Glutamatergic neuron (in vitro differentiated cells): ENCODE measurements at places on chromosomes 2 and 18.

- DNase-seq = no peak
These were observed 35.4 kb upstream of the NT5DC4 start for GRCh38 chr2:112685271-112685884.

- no peak for DNase-seq
These were observed 5.7 kb downstream of the GPATCH11 start for GRCh38 chr2:37090019-37090477.

DNA sequence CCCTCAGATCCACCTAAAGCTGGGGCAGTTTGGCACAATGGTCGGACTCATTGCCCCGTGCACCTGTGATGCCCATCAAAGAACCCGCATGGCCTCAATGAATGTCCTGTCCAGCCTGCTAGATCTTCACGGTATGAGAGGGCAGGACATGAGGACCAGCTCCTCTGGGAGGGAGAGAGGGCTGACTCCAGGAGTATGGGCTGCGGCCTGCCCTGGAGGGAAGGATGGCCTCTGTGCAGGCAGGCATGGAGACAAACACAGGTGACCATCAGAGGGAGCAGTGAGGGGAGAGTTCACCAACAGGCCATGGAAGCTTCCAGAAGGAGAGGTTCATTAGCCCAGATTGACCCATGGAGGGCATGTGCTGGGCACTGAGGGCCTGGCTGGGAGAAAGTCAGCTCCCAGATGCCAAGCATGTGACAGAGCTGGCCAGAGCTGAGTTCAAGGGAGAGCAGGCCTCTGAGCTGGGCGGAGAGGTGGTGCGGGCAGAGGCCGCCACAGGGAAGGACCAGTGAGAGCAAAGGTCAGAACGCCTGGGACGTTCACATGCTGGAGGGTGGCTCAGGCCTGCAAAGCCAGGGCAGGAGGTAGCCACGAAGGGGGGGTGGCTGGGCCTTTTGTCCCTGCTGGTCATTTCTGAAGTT, 36.2 kb downstream of the HJURP start:
- no peak for DNase-seq

DNA sequence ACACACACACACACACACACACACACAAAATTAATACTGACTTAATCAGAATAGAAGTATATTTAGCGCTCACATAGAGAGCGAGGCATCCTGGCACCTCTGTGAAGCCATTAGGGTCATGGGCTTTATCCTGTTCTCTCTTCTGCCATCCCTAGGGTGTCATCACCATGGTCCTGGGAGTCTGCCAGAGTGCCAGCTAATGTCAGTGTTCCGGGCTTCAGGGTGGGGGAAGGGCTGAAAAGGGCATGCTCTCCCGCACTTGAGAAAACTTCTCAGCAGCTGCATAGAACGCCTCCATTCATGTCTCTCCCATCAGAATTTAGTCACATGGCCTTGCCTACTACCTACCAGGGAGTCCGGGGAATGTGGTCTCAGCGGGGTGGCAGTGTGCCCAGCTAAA, 19.7 kb upstream of the DYNC2LI1 start:
- peak; percentile 38 for DNase-seq

DNA sequence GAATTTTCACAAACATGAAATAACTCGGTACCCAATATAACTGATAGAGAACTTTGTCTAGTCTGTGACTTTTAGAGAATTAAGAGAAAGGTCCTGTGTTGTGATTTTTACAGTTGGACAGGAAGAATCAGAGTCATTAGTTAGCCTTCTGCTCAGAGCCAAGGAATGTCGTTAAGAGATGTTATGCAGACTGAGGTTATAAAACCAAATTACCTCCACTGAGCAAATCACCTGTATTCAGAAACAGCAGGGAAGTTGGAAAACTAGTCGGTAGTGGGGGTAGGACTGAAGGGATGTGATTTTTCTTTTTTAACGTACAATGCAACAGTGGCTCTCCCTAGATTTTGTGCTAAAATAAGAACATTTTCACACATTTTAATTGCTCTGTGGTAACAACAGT, 18.5 kb downstream of the TANK start:
- no peak for DNase-seq

DNA sequence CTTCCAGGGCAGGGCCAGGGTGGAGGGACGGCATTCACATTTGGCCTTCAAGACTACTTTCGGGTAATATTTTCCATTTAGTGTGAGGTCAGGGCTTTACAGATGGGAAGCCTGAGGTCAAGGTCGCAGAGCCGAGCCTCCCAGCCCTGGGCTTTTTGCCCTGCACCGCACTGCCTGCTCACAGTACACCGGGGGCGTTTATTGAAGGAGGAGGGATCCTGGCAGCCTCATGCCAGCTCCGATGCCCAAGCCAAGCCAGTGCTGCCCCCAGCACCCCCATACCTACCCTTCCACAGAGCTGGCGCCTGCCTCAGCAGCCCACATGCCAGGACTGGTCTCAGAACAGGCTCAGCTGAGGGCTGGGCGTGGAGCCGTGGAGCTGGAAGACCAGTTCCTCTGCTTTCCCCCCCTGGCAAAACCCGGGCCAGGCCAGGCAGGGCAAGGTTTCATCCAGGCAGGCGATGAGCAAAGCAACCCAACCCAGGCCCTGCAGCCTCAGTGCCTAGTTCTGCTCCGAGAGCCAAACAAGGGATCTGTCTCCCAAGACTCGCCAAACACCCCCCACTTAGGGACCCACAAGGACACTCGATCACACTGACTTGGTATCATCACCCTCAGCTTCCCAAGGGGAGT, 11.9 kb downstream of the SDC1 start:
- no peak for DNase-seq

GRCh38 chr2:47414682-47415458, 11.9 kb downstream of the MSH2 start:
- DNase-seq = no peak

- DNase-seq = no peak
These were observed 48.1 kb downstream of the MAIP1 start for GRCh38 chr2:200003444-200003843.

DNA sequence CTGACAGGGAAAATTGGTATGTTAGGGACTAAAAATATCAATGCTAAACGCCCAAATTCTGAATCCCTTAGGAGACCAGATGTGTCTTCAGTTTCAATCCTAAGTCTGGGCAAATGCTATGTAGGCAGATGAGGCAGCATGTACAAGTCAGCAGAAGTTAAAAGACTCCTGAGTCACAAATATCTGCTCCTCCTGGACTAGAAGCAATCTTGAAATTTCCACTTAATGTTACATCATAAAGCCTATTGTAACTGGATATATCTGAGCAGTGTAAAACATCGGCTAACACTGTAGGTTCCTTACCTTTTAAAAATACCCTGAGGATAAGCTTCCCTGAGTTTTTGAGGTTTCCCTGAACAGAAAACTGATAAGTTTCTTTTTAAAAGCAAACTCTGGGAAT, 1087.6 kb upstream of the PIK3C3 start:
- DNase-seq = no peak

DNA sequence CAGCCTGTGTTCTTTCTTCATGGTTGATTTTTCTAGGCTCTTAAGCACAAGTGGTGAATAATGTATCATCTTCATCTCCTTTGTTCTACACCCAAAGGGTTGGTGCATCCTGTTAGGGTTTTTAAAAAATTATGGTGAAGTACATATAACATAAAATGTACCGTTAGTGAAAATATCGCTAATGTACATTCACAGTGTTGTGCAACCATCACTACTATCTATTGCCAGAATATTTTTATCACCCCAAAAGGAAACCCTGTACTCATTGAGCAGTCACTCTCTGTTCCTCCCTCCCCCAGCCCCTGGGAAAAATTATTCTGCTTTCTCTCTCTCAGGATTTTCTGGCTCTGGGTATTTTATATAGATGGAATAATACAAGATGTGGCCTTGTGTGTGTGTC, 98.5 kb downstream of the PRKCE start:
- DNase-seq = no peak

DNA sequence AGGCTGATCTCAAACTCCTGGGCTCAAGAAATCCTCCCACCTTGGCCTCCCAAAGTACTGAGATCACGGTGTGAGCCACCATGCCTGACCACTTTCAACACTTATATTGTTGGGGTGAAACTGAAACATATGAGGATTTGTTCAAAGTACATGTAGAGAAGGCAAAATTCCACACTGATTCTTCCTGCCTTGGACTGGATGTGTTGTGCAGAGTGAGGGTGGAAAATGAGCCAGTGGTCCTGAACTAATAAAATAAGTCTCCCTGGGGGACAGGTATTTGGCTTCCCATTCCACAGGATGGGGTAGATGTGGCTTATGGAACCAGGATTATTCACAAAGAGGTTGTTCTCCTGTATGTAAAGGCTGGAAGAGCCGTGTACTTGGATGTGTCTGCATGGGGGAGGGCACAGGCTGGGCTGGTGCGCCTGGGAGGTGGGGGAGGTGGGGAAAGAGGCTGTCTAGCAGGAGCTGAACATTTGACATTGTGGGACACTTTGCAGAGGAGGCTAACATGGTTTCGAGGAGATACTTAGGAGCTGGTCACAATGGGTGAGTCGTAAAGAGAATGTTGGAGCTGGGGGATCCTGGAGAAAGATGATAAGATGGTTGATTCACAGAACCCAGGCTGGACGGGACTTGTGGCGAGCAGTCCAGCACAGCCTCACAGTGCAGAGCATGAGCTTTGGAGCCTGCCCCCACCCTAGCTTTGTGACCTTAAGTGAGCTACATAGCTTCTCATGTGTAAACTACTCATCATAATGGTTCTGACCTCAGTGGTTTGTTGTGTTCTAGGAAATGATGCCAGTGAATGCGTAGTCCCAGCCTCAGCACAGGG, at the start of gene TXNDC2:
Gene TXNDC2 (plus strand): TSS at position 804 of the 835 bp plus-strand sequence. CDS start 708 bp downstream, outside the sequence.
- no peak for DNase-seq

- no peak for DNase-seq
These were observed 36.2 kb downstream of the CAPN13 start for GRCh38 chr2:30770816-30771576.

DNA sequence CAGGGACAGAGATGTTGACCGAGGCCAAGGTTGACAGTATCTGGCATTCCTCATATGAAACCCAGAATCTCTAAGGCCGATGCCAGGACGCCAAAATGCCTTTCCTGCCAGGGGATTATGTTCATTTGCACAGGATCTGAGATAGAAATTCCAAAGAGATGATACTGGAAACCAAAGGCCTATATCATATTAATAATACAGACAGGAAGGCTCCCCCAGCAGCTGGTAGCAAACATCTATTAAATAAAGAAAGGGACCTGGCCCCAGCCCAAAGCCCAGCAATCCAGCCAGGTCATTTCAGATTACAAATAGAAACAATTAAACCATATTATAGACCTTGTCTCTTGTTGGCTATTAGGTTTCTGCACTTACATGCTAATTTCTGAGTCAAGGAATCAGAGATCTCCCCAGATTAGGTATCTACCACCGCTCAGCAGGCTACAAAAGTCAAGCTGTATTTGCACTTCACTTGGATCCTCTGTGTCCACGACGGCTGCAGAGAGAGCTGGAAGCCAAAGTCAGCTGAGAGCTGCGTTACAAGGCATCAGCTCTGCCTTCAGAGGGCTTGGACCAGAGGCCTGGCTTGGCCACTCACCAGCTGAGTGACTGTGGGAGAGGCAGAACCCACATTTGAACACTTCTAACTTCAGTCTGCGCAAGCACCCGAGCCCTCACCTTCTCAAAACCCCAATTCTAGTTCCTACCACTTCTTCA, 269.3 kb upstream of the SIX2 start:
- no peak for DNase-seq
